AG09319 (cell line): ENCODE measurements at places on chromosomes 1 and 21.

GRCh38 chr1:89550995-89551394, 26.4 kb downstream of the LRRC8B start:
- no peak for DNase-seq

DNA sequence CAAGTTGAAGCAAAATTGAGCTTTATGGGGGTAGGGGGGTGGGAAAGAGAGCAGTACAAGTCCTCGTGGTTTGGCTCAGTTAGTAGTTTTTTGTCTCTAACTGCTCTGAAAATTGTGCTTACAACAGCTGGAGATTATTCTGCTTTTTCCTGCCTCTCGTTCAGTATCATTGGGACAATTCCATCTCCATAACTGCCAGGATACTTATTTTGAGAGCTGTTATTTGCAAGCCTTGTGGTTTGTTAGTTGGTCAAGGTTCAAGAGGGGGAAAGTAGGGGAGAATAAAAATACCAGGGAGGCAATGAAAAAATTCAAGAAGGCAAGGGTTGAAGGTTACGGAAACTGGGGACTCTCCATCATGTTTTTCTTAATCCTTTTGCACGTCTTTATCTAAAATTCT, 811.8 kb upstream of the ADGRL2 start:
- no peak for DNase-seq

GRCh38 chr1:6730473-6730872, 28.9 kb upstream of the DNAJC11 start:
- no peak for DNase-seq

DNA sequence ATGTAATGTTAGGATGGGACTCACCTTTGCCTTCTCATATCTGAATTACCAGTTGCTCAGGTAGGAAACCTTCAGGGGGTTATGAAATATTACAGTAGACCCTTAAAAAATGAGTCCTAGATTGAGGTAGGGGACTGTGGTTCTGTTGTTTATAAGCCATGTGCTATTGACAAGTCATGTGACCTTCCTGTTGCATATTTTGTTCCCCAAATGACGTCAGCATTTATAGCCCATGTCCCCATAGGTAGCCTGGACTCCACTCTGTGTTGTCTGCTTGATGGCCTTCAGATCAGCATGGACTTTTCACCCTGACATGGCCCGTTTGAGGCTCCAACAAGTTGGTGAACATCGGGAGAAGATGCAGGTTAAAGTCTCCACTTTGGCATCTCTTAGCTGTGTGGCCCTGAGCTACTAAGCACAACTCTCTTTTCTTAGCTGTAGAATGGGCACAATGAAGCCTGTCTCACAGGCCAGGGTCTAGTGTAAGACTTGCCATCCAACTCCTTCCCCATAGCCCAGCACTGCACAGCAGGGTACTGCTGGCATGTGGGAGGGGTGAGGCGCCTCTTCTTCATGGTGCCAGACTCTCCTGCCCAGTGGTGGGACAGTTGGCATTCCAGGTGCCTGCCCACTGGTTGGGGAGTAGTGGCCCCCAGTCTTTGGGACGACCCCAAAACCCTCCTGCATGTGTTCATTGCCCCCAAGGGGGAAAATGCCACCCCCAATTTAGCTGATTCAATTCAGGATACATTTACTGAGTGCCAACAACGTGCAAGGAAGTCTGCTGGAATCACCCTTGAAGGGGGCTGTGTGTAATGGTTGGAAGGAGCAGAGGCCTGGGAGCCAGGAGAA, 36.1 kb upstream of the TTC22 start:
- DNase-seq = no peak

- DNase-seq = no peak
These were observed 32.0 kb upstream of the C1orf105 start for GRCh38 chr1:172388490-172388889.

GRCh38 chr1:35369922-35370671, 101.6 kb downstream of the ZMYM4 start:
- peak; percentile 42 for DNase-seq

GRCh38 chr1:99782397-99782796, 16.0 kb upstream of the FRRS1 start:
- no peak for DNase-seq

- no peak for DNase-seq
These were observed 94.5 kb downstream of the CD58 start for GRCh38 chr1:116476321-116476720.

DNA sequence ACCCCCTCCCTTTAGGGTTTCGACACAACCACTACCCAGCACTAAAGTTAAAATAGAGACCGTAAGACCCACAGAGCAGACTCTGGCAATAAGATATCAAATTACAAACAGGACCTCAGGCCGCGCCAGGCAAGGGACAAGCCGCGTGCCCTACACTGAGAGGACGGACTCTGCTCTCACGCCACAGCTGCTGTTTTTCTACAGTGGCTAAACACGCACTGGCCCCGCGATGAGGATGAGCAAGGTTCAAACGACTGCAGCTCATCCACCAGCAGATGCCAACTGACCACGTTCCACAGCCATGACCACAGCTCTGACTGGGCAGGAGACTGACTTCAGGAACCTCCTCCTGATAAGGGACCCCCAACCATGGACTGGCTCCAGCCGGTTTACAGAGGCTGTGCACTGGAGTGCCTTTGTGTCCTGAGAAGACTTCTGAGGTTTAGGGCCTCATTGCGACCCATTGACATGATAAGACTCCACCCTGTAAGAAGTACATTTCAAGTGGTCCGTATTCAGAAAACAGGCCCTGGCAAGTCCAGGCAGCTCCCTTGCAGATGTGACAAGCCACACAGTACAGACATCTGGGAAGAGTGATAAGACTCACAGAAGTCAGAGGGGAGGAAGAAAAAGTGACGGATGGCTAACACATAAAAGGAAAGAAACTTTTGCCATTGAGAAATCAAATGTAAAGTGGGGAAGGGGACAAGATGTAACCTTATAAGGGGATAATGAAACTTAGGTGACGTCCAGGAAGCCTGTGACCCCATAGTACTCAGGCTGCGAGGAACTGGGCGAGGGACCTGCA, 1.5 kb upstream of the KRTAP10-6 start:
- no peak for DNase-seq

DNA sequence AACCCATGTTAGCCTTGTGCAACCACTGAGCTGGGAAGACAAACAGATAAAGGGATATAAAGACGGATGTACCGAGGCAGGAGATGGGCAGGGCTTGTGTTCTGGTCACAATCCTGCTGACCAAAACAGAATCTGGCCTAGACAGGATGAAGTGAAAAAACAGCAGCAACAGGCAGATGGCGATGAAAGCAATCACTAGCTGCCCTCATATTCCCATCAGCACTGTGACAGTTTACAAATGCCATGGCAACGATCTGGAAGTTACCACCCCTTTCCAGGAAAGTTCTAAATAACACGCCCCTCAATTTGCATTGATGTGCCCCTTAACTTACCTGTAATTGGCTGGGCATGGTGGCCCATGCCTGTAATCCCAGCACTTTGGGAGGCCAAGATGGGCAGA, 40.6 kb upstream of the CD46 start:
- DNase-seq = no peak

DNA sequence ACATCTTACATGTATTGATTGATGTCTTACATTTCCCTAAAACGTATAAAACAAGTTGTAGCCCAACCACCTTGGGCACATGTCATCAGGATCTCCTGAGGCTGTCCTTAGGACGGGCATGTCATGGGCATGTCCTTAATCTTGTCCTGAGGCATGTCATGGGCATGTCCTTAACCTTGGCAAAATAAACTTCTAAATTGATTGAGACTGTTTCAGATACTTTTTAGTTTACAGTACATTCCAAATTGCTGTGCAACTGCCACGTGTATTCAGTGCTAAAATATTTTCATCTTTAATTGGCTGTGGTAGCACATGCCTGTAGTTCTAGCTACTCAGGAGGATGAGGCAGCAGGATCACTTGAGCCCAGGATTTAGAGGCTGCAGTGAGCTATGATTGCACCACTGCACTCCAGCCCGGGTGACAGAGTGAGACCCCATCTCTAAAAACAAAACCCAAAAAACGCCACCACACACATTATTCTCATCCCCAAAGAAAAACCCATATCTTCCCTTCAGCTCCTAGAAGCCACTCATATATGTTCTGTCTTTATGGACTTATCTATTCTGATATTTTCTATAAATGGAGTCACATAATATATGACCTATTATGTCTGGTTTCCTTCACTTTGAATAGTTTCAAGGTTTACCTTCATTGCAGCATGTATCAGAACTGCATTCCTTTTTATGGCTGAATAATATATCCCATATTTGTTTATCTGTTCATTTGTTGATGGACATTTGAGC, 96.0 kb upstream of the BTG3 start:
- no peak for DNase-seq

- no peak for DNase-seq
These were observed 287.8 kb upstream of the USP25 start for GRCh38 chr21:15441992-15442391.

GRCh38 chr1:201476670-201477344, 7.8 kb upstream of the PHLDA3 start:
- no peak for DNase-seq

DNA sequence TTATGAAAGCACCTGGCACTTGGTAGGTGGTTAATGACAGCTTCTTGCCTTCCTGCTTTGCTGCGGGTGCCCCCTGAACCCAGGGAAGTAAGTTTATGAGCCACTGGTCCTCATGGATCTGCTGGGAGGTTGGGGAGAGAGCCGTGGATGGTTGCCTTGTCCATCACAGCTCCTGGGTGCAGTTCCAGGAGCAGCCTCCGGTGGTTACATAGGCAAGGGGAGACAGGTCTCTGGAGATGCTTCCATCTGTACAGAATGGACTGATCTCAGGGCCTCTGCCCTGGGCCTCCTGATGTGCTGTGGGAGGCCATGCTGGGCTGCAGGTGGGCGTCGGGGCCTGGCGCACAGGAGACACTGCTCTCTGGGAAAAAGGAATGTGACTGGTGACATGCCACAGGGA, 31.6 kb upstream of the ARHGEF10L start:
- no peak for DNase-seq

- no peak for DNase-seq
These were observed 80.3 kb downstream of the NFIA start for GRCh38 chr1:61162520-61163258.

GRCh38 chr1:156750711-156751450, 594 bp downstream of the HDGF start:
- DNase-seq = no peak

- DNase-seq = no peak
These were observed 284.1 kb upstream of the BEND5 start for GRCh38 chr1:49060766-49061165.

DNA sequence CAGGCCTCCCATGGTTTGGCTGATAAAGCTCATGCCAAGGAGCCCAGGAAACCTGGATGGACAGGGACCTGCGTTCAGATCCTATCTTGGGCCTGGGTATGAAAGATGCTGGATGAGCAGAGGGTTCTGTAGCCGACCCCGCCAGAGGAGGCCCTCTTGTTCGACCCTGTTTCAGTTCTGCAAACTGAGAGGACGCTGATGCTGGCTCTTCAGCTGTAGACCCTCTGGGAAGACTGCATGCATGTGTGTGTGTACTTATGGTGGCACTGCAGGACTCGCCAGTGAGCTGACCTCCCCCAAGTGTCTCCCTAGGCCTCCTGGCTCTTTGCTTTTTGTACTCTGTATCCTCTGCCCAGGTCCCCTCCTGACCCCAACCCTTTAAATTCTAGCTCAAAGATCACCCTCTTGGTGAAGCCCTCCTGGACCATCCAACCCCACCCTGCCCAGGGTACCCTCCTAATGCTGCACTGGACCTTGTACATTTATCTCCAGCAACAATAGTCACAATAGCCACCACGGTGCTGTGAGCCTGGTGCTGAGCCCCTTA, 1.6 kb downstream of the EPS8L3 start:
- DNase-seq = no peak
